IMR-90 (cell line): ENCODE measurements at places on chromosomes 5 and 9. TPM values are rescaled to one million over a fixed set of nuclear protein-coding genes. Genes with fewer than 3 reads are reported as not detected.

DNA sequence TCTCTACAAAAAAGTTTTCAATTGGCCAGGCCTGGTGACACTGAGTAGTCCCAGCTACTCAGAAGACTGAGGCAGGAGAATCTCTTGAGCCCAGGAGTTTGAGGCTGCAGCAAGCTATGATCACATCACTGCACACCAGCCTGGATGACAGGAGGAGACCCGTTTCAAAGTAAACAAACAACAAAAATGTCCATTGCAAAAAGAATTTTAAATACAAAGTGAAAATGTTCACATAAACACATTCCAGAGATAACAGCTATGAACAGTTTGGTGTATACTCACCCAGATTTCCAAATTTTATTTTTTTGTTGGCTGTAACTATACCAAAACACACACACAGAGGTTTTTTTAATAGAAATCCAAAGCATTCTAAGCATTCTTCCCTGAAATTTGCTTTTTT lies 39.8 kb downstream of the ADRA1B start:
- DNase-seq = peak; percentile 39

- DNase-seq = no peak
These were observed 21.8 kb downstream of the KIAA1958 start for GRCh38 chr9:112508377-112508776.

DNA sequence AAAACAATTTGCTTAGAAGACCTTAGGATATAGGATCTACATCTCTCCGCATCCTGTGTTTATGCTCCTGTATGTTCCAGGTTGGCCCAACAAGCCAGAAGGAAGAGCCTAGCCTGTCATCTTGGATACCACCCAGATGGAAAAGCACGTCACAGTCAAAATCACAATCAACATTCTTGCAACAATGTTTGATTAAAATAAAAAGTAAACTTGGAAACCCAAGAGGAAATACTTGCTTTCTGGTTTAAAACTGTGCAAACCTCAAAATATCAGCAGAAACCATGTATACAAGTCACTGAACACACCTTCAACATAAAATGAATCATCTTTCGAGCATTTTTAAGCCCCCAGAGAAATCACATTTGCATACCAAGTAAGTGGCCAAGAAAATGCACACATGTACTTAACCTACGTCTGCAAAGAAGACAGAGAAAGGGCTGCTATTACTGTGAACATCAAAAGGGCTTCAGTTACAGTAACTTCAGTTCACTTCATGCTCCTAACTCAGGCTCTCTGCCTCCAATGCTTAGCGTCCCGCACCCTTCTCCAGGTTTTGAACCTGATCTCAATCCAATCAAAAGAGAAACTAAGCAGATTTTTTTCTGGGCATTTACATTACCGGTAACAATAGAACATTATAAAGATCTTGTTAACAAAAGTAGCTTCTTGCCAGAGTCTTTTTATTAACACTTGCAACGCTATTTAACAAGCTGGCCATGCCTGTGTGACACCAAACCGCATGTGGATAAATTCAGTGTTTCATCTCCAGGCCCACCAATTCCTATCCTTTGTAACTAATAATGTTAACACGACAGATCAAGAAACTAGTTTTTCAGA lies 1.3 kb downstream of the ENC1 start:
- peak; percentile 61 for DNase-seq

DNA sequence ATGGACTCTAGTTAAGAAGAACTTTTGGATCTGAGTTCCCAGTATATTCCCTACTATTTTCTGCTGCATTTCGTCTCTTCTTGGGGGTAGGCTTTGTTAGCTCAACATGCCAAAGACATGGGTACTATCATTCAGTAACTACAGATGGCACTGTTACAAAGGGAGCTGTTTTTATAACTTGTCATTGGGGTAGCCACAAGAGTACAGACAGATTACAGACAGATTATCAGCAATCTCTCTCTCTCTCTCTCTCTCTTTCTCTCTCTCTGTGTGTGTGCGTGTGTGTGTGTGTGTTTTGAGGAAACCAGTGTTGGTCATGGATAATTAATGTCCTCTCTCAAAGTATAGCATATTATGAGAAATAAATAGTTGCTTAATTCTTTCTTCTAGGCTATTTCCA lies 116.1 kb downstream of the WDR70 start:
- peak; percentile 39 for DNase-seq

DNA sequence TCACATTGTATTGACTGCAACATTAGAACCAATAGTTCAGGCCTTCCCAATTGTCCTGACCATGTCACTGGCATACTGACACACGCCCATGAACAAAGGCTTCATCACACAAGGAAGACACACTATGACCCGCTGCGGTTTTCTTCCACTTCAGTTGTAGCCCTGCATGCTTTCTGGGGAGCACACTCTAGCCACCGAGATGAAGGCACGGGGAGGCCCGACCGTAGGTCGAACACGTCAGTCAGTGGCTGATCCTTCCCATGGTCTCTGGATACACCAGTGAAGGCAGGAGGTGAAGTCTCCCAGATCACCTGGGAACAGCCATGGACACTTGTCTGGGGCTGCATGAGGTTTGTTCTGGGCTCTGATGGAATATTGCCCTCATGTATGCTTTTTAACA lies 224.7 kb downstream of the FSTL4 start:
- DNase-seq = no peak

BAAT gene
- total RNA-seq = under 0.01 TPM in 1 of 2 replicates, not detected in the other

ARID3C gene
- total RNA-seq = not detected in 2 replicates

WNK2 gene
- total RNA-seq = not detected in 2 replicates

PDGFRB gene
- 81.9 and 108 TPM in 2 replicates for total RNA-seq

CYLC2 gene
- total RNA-seq = not detected in 2 replicates
